DMS79 treated with DMSO at 0.1 percent for 48 hours (cell line): ENCODE measurements at places on chromosomes 1 and 21.

GRCh38 chr1:116127848-116128540 lies 16.8 kb downstream of the MAB21L3 start:
- no peak for DNase-seq

DNA sequence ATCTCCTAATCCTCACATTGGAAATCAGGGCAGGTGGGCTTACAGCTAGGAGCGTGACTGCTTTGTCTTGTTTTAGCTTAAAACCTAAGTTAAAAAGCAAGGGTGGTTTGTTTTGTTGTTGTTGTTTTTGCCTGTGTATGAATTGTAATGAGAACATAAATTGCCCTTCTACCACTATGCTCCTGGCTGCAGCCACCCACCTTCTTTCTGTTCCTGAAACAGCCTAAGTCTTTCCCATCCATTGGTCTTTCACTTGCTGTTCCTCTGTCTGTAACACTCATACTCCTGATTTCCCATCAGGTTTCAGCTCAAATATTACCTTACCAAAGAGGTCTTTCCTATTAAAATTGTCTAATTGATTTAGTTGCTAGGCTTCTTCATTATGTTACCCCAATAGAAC lies 604 bp upstream of the TMEM79 start:
- DNase-seq = no peak

DNA sequence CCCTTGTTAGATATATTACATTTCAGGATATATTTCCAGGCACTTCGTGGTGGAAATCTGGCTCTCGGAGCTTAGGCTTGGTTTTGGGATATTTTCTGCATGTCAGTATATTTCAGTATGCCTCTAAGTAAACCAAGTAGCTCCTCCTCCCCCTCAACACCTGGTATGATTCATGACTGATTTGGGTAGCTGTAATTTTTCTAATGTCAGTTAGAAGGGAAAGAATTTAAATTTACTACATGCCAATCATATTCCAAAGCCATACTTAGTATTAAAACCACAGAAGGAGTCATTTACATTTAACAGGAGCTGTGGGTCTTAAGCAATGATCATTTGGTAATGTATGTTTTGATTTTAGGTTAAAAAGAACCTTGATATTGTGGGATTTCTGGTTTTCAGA lies 40.6 kb downstream of the ST6GALNAC3 start:
- DNase-seq = no peak

GRCh38 chr1:200558866-200559459 lies 61.6 kb downstream of the KIF14 start:
- peak; percentile 18 for DNase-seq

GRCh38 chr1:233518344-233518743 lies 95.6 kb upstream of the KCNK1 start:
- DNase-seq = no peak

DNA sequence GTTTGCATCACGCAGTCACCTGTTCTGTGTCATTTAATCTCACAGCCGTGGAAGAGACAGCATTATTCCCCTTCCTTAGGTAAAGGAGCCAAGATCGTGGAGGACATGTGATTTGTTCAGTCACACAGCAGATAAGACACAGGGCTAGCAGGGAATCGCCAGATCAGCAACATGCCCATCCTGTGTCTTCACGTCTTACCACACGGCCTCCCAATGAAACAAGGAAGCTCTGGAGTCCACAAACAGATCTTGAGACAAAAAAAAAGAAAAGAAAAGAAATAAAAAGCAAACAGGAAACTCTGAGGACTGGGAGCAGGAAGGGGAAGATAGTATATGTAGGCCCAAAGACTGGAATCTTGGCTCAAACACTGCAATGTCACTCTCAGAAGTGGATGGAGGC lies 155.3 kb downstream of the ADSS2 start:
- DNase-seq = no peak

- DNase-seq = no peak
Measured at GRCh38 chr1:113507552-113508214, 117.4 kb downstream of the MAGI3 start.

- no peak for DNase-seq
Measured at GRCh38 chr1:111511370-111511769, 7.9 kb upstream of the ADORA3 start.

DNA sequence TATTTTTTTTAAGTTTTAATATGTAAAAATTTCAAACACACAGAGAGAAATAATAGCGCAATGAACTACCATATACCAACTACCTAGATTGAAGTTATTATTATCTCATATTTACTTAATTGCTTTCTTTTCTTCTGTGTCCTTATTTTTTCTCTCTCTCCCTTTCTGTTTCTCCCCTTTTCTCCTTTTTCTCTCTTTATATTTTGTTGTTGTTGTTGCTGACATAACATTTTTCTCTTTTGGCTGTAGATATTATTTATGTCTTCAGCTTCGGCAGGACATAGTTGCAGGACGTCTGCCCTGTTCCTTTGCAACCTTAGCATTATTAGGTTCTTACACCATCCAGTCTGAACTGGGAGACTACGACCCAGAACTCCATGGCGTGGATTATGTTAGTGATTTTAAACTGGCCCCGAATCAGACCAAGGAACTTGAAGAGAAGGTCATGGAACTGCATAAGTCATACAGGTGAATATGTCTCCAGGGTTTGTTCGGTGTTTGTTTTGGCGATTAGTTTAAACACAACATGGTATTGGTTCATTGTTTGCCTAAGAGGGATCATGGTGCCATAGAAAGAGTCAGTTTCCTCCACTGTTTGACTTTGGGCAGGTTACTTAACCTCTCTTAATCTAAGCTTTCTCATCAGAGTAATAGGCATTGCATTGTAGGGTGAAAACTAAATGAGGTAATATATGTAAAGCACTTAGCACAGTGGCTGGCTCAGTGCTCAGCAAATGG lies 103.8 kb downstream of the EPB41 start:
- DNase-seq = no peak

GRCh38 chr1:9705337-9706093 lies 54.0 kb downstream of the PIK3CD start:
- DNase-seq = no peak

- DNase-seq = no peak
Measured at GRCh38 chr1:145994391-145995120, 1.8 kb downstream of the TXNIP start.

DNA sequence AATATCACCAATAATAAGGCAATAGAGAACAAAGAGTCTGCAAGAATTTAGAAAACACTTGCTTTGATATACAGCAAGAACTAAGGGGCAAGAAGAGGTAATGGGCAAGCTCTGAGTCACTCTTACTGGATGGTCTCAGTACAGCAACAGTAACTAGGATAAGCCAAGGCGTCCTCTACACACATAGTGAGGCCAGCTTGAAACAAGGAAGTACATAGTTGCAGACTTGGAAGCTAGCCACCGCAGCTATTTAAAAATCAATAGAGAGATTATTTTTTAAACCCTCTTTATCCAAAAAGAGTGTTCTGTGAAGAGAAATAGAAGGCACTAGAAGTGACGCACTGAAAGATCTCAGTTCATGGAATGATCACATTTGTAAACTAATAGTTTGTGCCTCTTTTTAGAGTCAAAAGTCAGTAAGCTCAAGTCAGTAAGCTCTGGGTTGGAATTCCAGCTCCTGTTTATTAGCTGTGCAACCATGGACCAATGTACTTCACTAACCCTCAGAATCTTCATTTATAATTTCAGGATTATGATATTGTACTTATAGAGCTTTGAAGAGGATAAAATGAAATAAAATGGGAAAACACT lies 118.6 kb downstream of the AKT3 start:
- no peak for DNase-seq

DNA sequence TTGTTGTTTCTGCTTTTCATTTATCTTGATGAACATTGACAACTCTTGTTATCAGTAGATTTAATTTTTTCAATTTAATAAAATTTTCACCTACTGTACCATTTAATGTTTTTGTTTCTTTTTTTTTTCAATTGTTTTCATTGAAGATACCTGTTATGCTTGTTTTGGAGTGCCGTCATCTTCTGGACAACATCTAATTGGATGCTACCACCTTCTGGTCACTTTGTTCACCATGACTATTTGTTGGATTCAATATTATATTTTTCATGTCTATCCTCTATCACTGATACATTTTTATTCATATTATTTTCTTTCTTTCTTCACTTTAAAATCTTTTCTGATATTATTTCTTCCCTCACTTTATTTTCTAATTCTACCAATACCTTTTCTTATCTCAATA lies 14.0 kb downstream of the KRTAP21-2 start:
- DNase-seq = no peak

GRCh38 chr1:207908107-207908734 lies 2.7 kb downstream of the CD34 start:
- no peak for DNase-seq

DNA sequence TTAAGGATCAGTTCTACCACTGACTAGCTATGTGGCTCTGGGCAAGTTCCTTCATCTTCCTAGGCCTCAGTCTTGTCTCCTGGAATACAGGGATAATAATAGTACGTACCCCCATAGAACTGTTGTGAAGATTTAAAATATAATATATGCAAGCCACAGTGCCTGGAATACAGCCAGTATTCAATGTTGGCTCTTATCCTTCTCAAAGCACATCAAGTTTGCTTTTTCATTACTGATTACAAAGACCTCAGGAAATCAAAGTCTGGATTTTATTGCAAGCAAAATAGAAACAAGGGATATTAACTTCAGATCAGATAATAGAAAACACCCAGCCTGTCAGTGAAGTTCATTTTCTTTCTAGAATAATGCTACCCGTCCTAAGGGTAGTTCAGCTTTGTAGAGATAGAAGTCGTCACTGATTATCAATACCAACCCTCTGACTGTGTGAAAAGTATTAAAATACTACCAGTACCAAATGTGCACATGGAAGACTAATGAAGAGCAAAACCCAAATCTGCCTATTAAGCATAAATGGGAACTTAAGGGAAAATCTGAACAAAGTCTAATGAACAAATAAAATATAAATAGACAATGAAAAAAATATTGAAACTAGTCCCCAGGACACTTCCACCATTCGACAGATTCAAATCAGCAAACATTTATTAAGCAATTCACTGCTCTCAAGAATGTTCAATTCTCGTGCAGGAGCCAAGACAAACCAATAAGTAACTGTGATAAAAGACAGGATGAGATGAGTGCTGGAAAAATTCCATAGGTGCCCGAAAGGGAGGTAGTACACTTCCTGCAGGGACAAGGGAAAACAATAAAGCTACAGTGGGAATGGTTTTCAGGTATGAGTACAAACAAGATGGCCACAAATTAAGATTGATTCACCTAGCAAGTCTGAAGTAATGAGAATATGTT lies 206.2 kb downstream of the SMYD3 start:
- DNase-seq = no peak

- DNase-seq = no peak
Measured at GRCh38 chr1:18064534-18064933, 43.1 kb upstream of the IGSF21 start.

DNA sequence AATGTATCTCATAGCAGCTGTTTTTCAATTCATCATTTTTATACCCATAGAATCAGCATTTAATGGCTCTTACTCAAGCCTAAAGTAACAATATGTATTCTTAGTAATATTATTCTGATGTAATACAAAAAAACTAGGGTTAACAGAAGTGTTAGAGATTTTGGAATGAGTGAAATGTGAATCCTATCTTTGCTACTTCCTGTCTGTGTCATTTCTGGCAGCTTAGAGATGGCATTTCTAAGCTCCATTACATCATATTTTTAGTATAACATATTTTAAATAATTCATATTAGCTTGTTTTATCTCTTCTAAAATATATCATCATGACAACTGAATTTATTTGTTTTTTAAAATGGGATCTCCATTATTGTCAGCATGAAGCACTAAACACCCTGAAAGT lies 90.2 kb downstream of the LRRC7 start:
- DNase-seq = no peak

DNA sequence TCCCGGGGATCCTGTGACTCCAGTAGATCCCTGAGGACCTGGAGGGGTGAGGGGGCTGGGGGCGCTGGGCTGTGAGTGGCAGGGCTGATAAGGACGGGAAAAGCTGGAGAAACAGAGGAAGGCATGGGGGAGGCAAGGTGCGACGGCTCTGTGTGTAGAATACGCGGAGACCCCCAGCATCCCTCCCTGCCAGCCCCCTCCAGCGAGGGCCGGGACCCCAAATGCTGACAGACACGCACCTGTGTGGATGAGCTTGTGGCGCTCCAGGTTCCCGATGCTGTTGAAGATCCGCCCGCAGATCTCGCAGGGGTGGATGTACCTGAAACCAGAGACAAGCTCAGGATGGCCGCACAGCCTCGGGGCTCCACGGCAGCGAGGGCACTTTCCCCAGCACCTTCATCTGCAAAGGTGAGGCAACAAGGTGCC lies 53.0 kb upstream of the RIPK4 start:
- no peak for DNase-seq

DNA sequence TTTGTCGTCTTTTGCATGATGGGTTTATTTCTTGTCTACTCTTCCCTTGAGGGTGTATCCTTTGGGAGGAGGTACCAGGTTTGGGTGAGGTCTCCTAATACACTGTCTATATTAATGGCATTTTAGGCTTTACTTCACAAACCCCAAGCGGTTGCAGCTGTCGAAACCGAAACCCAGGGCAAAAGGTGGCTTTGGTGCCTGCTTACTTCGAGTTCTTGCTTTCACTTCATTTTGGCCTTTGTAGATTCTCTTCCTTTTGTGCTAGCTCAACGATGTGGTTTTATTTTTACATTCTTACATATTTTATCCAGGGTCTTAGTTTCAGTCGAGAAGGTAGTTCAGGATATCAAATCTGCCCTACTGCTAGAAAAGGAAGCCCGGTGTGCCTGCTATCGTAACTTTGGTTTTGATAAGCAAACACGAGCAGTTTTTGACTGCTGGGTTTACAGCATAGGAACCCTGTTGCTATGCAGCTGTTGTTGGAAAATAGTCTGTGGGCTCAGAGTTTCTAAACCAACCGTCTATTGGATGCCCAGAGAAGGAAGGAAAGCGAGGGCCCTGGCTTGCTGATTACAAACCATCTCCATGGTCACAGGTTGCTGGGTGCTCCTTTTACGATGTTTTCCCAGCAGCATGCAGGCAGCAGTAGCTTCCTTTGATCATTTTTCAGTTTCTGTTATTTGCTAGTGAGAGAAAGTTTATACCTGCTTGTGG lies 9.8 kb upstream of the TSPAN2 start:
- DNase-seq = peak; percentile 67

DNA sequence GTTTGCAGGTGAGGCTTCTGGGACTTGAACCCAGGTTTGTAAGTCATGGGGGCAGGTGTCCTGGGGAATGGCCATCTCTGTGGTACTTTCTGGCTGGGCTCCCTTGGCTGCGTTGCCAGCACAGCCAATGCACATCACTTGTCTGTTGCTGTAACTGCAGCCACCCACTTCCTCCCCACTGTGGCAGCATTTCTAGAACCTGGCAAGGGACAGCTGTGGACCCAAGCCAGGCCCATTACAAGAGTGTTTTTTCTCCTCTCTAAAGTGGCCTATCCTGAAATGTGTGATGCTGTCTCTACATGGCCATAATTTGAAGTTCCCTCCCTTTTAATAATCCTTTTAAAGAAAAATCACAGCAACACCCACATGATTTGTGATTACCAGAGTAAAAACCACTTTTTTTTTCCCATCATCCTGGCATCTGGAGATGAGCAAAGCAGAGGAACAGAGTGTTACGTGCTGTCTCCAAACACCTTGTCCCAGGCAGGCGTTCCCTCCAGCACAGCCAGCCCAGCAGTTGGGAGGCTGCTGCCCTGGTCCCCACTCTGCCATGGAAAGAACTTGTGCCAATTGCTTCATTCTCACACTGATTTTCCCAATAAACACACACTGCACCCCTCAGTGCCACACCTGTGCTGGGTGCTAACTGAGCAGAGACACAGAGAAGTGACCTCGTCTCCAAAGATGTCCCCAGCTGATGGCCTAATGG lies 360.6 kb upstream of the USP24 start:
- DNase-seq = no peak

- no peak for DNase-seq
Measured at GRCh38 chr1:55428944-55429931, 214.1 kb upstream of the USP24 start.
